ENCODE measurements at places on chromosomes 7 and 10. TPM values are rescaled to one million over a fixed set of nuclear protein-coding genes. Genes with fewer than 3 reads are reported as not detected.

Gene SLC39A12
- 0.08 TPM for total RNA-seq

Gene GIGYF1
- total RNA-seq: 21.6 TPM

- DNase-seq: no peak
Observed at GRCh38 chr7:92963566-92963965, 127.2 kb upstream of the CDK6 start.

DNA sequence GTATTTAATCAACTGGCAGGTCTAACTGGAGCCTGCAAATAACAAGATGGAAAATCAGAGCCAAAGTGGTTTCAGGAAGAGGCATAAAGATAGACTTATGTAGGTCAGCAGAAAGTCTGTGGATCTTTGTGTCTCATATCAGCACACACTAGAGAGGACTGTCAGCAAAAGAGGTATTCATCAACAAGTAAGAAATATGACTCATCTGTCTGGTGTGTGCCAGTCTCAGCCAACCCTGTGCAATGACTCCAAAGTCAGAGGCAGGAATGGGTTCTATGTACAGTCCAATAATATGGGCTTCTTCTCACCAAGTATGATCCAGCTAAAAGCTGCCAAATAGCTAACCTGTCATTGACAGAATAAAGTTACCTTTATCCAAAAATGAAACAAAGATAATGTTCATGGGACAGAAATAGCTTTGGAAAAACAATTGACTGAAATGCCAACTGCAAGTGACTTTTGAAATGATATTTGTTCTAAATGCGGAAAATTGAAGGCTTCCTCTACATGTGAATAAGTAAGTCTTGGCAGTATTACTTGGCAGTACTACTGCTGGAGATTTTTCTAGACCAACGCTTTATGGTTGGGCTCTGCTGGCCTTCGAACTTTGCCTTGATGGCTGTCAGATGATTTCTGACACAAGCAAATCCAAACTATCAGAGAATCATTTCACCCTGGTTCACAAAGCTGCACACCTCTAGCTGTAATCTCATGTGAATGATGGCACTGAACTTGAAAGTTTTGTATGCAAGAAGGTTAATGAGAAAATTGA, 272.3 kb upstream of the SEMA3C start:
- DNase-seq: no peak

Gene ST8SIA6
- total RNA-seq: 1.8 TPM

All from left lobe of liver (tissue), 2 donors.